ENCODE measurements at places on chromosomes 13 and 19.

- no peak for DNase-seq
These were observed 779.5 kb downstream of the GPC5 start for GRCh38 chr13:92177966-92178365.

DNA sequence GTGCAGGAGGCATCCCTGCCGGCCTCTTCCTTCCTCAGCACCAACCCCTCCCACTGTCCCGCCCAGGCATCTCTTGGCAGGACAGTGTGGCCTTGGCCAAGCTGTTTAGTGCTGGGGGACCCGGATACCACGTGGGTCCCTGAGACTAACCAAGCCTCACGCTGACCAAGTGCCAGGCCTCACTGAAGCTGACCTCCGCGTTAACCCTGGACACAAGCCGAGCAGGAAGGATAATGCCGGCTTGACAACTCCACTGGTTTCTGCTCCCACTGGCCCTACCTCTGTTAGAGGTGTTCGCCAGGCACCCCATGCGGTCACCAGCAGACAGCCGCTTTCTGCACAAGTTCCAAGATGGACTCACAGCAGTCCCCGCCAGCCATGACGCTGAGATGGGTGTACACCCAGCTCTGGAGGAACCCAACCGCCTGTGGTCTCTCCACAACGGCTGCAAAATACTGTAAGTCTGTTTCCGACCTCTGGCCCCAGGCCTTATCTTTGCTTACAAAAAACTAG, 12.4 kb downstream of the GRTP1 start:
- DNase-seq = no peak

DNA sequence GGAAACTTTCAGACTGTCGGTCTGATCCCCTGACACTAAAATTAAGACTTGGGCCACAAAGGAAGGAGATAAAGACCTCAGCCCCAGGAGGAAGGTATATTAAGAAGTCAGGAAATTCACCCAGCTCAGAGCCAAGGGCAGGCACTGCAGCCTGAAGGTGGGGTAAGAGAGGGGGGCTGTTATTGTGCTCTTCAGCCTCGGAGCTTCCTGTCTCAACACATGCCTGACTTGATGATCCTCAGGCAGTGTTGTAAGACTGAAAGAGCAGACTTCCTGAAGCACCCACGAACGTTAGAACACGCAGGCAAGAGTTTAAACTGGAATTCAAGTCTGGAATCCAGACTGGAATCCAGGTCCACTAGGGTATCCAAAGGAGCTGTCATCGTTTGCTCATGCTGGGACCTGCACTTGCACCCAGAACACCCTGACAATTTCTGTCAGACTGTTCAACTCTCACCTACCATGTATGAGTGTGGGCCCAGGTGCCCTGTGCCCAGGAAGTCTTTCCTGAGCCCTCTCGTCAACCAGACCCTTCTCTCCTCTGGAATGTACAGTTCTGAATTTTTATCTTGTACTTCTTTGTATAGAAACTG, 10.7 kb upstream of the FLT1 start:
- DNase-seq = no peak

- DNase-seq = no peak
These were observed 18.1 kb downstream of the ARHGEF18 start for GRCh38 chr19:7366701-7367420.

GRCh38 chr19:17196610-17197009, 18.5 kb upstream of the USE1 start:
- no peak for DNase-seq

DNA sequence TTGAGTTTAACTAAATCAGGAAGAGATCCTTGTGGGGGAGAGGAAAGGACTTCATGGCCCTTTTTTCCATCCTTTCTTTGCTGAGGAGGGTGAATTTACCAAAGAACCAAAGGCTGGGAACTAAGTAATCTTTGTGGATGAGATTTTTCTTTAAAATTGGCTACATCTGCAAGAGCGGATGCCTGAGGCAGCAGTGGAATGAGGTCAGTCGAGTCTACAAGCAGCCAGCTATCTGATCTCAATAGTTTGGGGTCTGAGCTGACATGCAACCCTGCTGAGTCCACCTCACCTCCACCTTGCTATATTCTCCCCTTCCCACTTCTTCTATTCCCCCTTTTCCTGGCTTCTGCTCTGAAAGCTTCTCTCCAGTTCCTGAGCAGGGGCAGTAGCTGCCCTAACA, 3.6 kb upstream of the DNAJC15 start:
- DNase-seq = no peak

DNA sequence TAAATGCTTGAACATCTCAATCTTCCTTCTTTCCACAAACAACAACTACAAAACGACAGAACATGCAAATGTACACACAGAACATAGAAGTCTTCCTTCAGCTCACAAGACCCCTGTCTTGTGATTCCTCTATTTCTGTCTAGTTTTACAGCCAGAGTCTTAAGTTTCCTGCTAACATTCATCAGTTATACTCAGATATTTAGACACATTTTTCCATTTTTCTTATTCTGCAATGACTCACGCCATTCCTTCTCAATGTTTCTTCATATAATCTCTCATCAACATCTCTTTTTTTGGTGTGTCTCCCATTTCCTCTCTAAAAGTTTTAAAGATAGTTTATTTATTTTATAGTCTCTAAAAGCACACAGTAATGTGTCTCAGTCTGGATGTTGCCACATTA, 1872.9 kb upstream of the PCDH20 start:
- DNase-seq = no peak

DNA sequence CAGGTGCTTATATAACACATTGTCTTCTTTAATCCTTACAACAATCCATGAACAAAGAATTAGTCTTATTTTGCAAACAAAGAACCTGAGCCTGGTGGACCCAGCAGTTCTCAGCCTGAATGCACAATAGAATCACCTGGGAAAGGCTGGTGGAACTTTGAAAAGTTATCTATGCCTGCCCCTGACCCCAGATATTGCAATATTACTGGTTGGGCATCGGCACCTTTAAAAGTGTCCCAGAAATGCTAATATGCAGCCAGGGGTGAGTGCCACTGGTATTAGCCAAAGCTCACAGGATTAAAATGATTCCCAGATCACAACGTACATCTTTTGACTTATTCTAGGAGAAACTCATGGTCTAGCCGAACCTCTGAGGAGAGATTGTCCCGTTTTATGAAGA, 268.8 kb downstream of the KLF5 start:
- no peak for DNase-seq

DNA sequence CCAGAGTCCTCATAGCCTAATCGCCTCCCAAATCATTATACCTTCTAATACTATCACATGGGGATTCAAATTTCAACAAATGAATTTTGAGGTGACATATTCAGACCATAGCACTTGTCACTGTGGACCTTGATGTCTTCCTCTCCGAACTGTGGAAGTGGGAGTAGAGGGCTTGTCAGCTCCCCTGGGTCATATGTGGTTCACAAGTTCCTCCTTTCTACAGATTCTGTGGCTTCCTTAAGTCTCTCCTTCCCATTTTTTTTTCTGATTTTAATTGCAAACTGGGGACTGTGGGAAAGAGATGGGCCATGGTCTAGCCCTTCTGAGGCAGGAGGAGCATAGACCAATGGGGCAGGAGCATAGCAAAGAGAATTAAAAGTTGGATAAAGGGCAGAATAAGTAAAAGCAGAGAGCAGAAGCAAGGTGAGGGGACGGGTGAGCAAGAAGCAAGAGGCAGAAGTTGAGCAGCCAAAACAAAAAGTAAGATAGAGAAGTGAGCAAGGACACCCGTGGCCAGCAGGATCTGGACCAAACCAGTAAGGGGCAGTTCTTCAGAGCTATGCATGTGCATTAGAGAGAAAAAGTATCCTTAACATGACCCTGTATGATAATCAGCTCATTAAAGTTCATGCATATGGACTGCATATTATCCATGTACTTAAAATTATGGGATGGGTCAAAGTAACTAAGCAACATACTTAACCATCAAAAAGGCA, 2.6 kb upstream of the SIGLEC7 start:
- no peak for DNase-seq

Measured in NCI-H2081 (cell line).